ENCODE measurements at places on chromosomes 3 and 15.

DNA sequence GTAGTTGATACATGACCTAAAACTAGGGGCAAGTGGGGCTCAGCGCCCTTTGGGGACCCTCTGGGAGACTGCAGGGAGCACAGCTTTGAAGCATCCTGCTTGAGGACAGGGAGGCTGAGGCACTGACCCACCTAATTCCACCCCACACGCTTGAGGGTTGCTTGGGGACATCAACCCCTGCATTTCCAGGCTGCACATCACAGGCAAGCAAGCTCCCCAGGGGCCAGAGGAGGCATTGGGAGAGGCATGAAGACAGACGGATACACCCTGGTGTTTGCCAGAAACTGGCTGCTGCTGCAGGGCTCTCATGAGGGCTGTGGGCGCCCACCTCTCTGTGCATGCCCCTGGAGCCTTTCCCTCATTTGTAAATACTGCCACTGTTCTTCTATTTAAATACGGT lies 99.3 kb downstream of the ABHD5 start:
- DNase-seq: no peak

DNA sequence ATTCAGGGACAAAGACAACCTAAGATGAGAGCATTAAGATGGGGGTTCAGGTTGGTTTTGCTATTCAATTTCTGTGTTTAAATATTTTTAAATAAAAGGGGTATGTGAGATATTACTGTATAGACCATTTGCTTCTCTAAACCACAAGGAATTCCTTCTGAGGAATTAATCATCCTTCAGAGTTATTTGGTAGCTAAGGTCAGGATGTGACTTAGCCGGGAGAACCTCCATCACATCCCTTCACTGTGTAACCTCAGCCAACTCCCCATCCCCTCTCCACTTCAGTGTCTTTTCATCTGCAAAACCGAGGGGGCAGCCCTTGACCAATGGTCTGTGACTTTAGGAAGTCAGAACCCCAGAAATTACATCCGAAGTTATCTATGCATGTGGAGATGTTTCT lies 48.7 kb upstream of the SKOR1 start:
- DNase-seq: no peak

DNA sequence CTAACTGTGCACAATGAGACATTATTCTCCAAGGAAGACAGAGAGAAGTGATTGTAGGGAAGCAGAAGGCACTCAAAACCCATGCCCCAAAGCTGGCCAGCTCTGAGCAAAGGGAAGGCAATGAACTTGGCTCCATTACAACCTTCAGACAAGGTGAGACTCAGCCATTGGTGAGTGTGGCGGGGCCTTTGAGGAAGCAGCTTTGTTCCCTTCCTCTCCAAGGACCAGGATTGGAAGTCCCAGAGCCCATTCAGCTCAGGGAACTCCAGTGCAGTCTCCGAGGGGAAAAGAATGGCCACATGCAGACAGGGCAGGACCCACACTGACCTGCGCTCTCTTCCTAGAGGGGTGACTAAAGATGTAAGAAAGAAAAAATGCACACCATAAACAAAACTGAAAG lies 23.1 kb downstream of the HEG1 start:
- DNase-seq: no peak

- DNase-seq: no peak
These were observed 28.5 kb downstream of the ACSBG1 start for GRCh38 chr15:78205856-78206255.

- peak; percentile 90 for DNase-seq
These were observed 310.4 kb downstream of the PLCL2 start for GRCh38 chr3:17195192-17195611.

GRCh38 chr3:49673715-49674496 lies at the start of gene APEH:
Gene APEH, plus strand, starts transcription at chr3:49674351. Its CDS starts 51 bp downstream, at chr3:49674402.
- peak; percentile 93 for DNase-seq

- DNase-seq: no peak
These were observed 48.4 kb downstream of the LRIG1 start for GRCh38 chr3:66452303-66453011.

DNA sequence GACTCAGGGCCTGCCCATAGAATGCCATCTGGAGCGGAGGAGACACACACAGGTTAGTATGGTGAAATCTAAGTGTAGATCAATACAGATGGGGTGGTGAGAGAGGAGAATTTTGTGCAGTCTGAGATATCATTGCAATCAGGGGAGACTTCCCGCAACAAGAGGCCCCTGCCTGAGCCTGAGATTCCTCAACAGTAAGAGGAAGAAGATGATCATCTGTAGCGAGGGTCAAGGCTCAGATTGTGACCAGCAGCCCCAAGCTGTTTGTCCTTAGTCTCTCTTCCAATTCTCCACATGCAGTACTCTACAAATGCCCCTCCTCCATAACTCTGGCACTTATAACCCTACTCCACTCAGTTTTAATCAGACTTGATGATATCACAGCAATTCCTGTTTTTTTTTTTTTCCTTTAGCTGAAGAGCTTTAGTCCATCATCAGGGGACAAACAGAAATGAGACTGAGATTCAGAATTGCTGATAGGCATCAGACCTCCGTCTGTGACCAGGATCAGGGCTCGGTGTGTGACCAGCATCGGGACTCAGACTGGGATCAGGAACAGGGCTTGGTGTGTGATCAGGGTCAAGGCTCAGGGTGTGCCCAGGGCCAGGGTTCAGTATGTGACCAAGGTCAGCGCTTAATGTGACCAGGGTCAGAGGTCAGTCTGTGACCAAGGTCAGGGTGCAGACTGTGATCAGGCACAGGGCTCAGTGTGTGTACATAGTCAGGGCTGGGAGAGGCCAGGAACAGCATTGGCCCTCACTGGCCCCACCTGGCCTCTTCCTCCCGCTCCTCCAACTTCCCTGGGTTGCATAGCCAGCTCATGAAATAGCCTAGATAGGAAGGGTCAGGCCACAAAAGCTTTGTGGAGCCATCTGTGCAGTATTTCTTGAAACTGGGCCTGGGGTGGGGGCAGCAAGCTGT lies 14.1 kb downstream of the LOXL1 start:
- peak; percentile 76 for DNase-seq

DNA sequence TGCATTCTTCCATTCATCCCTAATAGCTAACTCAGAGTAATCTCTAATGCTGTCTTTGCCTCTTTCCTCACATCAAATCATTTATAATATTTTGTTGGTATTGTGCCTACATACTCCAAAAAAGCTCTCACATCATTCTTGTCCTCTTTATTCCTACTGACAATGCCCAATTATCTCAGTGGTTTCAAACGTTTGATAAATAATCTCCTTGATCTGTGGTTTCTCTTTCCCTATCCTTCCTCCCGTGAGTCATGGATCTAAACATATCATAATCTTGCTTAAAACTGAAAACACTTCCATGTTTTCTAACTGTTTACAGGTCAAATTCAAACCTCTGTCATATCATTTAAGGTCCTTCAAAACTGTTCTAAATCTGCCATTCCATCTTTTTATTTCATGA lies 115.1 kb downstream of the CNTN6 start:
- DNase-seq: no peak

DNA sequence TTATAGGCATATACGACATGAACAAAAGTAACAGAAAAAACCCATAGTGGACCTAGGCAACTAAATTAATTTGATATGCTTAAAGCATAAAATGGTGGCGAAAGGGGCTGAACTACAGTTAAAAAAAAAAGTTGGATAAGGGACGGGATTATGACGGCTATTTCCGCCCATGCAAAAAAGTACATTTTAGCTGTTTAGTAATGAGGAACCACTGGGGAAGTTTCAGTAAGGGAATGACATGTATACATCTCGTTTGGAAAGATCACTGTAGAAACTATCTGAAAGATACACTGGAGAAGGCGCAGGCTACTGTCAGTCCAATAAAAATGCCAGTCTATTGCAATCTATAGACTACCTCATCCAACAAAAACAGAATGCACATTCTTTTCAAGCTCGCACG lies 65.6 kb downstream of the ZNF148 start:
- DNase-seq: no peak

DNA sequence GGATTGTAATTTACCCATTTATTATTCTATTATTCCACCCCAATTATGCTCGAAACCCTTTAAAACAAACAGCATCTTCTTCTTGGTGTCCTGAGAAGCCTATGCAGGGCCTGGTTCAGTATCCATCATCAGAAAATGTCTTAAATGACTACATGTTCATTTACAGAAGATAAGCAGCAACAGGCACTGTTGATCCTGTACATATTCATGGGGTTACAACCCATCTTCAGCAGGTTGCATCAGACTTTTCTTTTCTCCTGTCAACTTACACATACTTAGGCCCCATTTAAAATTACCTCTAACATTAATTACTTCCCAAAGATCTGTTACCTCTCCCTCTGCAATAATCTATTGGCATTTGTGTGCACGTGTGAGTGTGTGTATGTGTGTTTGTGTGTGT lies 18.9 kb downstream of the TUSC7 start:
- no peak for DNase-seq

DNA sequence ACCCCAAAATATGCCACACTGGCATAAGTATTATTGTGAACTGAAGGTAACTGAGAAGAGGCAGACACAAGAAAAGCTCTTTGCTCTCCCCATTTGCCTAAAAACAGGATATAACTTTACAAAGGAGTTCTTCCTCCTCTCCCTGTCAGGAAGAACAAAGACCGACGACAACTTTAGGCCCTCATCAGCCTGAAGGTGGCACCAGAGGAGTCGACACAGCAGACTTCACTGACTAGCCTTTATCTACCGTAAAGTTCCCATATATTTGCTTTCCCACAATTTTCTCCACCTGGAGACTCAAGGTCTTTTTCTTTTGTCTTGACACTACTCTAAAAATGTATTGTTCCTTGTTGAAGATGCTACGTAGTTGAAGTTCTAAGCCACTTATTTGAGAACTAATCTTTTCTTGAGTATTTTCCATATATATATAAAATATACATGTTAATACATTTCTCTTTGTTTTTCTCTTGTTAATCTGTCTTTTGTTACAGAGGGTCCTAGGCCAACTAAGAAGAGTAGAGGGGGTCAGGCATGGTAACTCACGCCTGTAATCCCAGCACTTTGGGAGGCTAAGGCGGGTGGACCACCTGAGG lies 16.2 kb upstream of the XIRP1 start:
- peak; percentile 14 for DNase-seq

DNA sequence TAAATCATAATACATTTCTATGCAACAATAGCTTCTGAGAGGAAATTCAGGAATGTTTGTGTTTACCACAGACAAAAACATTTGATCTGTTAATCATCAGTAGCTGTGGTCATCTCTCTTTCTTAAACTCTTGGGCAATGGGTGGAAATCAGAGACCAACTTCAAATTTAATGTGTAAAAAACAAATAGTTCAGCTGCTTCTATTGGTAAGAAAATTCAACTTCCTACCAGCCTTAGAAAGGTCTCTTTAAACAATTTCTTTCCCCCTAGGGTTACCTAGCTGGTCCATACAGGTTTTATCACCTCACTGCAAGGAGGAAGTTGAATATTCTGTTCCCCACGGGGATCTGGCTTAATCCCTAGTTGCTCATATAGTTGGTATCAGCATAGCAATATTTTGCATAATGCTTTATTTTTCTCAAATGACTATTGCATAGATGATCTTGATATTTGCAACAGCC lies 20.3 kb upstream of the PPP4R2 start:
- DNase-seq: no peak

- DNase-seq: no peak
These were observed 49.8 kb upstream of the PRR23E start for GRCh38 chr3:127143172-127143571.

GRCh38 chr15:68631601-68632051 lies 52.8 kb downstream of the CORO2B start:
- no peak for DNase-seq

DNA sequence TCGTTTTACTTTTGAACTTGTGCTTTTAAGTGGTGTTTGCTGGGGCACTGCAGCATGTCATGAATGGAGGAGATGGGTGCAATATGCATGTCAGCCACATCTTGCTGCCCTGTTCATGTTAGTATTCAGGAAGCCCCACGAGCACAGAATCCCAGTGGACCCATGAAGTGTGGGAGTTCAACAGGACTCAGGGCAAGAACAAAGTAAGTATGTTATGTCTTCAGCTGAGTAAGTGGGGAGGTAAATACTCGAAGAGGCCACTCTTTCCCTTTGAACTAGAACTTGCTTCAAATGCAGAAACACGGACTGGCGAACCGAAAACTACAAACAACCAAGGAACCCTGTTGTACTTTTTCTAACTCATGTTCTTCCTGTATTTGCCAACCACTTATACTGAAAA lies 23.4 kb downstream of the SOX14 start:
- no peak for DNase-seq

DNA sequence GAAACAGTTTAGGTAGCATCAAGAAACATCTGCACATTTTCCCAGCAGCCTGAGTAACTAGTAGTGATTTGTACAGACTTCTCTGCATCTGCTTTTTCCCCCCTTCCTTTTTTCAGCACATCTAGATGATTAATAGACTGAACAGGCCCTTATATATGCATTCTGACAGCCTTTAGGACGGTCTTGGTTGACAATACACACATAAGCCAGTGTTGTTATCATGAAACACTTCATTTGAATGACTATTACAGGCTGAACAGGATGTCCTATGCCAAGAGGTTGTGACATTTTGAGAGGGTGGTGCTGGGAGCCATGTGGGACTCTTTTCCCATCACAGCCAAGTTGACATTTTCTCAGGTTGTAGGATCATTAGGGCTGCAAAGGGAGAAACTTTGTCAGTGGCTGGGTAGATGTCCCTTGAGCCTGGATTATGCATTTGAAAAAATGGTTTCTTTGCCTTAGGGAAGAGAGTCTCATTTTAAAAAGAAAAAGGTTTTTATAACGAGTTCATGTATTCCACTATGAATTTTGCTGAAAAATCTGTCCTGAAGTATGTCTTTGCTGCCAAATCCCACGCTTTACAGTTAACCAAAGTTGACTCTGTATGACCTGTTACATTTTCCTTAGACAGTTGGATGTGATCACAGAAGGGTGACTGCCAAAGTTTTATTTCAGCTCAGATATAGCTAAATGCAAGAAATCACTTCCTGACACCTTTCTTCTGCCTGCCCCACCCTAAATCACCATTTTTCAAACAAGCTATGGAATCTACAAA lies 73.7 kb downstream of the FILIP1L start:
- no peak for DNase-seq

DNA sequence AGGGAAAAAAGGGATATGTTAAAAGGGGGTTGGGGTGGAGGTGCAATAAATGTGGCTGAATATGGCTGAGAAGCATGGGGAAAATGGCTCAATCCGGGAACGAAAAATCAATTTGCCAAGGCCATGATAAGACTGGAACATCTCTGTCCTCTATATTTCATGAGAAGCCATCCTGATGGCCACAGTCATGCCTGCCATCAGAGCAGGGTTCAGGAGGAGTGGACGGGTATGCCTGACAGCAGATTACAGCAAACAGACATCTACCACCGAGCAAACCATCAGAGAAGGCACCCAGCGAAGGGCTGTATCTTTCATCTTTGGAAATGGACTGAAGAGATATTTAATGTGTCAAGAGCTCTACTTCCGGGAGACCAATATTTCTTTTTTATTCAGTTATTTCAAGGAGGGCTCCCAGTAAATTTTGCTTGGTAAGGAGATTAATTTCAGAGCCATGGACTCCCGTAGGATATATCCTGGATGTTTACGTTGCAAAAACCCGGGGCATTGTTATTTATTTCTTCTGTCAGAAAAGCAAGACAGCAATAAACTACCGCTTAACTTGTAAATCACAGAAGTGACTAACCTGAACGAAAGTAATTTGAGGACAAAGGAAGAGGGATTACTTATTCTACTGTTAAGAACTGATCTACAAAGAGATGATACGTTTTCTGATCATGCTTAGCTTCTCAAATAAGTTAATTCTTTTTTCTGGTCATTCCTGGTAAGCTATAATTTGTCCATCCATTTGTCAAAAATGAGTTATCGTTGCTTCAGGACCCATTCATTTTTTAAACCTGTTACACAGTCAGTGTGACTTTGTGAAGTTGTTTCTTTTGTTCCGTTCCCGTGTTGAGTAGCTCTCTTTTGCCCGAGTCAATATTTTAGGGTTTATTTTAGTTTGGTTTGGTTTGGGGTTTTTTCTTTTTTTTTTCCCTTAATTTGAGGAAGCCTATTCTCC lies 80.6 kb upstream of the CHD2 start:
- no peak for DNase-seq

All from MG63 (cell line).